ENCODE measurements at places on chromosomes 3 and 15.

DNA sequence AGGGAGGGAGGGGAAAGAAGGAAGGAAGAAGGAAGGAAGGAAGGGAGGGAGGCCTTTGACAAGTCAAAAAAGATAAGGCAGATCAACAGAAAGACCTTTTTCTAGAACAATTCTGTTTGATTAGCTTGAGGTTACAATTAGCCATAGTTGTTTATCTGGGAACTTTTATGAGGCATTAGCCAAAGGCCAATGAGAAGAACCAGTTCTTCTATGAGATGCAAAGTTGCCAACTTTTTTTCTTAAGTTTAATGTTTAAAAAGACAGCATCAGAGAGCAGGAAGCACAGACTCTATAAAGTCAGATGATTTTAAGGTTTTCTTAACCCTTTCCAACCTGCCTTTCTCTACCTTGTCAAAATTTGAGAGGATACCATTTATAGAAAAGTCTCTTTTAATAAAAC is 301.3 kb upstream of the NR2F2 start:
- no peak for DNase-seq

GRCh38 chr15:39327005-39327730 is 253.7 kb upstream of the THBS1 start:
- DNase-seq: no peak

DNA sequence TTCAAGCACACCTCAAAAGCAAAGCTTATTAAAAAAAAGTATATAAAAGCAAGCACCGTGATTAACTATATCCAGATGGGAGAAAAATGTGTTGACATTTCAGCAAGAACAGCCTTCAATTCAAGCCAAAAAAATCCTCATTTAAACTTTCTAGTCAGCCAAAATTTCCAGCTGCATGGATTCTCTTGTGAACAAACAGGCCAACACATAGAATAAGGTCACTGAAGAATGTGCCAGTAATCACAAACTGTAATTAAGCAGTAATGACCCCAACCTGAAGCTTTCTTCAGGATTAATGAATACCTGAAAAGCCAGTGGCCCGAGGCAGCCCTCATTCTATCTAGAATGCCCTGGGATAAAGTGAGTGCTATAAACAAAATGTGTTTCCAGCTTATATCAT is 130.7 kb upstream of the KCNMB2 start:
- no peak for DNase-seq

DNA sequence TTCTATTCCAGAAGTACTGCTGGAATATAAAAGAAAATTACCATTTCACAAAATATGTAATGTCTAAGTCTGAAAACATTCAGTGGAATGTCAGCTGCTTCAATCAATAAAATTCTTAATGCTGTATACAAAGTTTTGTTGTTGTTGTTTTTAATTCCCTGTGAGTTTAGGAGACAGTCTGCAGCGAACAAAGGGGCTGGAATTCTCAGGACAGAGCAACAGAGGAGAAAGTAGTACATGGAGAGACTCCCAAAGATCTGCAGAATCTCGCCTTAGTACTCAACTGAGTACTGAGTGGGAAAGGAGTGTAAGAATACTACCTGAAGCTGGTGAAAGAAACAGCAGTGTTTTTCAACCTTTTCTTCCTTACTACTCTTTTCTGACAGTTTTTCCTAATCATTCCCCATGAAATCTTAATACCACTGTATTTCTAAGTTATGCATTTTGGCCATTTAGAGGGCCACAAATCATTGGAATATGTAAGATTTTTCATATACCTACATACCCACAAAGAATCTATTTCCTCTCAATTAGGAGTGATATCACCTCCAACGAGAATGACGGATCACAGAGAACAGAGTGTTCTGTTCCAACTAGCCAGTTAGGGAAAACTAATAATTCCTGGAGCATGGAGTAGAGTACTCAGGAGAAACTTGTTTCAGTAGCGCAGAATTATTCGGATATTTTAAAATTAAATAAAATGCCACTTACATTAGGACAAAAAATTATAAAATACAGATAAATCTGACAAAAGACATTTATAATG is 16.0 kb downstream of the ANKRD28 start:
- no peak for DNase-seq

Measured in stimulated activated CD4-positive, alpha-beta T cell treated with anti-CD3 and anti-CD28 coated beads, Interleukin-15, amount 100 ng/mL, for 1 hour (primary cell).